Gastroesophageal sphincter (tissue), 4 donors: ENCODE measurements at places on chromosomes 5 and 9. TPM values are rescaled to one million over a fixed set of nuclear protein-coding genes. Genes with fewer than 3 reads are reported as not detected.

- ATAC-seq: no peak
These were observed 16.1 kb downstream of the ZFR start for GRCh38 chr5:32428426-32428825.

Gene KIF12
- total RNA-seq: not detected

DNA sequence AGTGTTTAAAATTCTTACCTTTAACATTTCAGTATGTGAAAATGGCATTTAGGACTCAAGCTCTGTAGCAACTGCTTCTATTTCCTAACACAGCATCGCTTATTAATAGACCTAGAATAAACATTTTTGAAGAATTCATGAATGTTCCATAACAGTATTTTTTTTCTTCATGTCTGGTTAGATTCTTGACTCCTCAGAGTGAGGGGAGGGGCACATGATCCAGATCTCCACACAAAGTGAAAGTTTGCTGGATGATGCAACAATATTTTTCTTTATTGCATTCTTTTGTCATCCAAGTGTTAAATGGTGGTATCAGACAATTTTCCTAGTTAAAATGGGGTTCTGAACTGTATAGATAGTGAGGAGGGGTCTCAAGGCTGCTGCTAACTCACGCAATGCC, 130.8 kb upstream of the MAN2A1 start:
- ATAC-seq: peak; percentile 48

Gene KLHL3
- total RNA-seq: 2.3 TPM

- ATAC-seq: peak; percentile 80
These were observed 74.2 kb downstream of the SHB start for GRCh38 chr9:37994639-37995347.

Gene FAM221B
- not detected for total RNA-seq

Gene MYOZ3
- total RNA-seq: 0.13 TPM
